ENCODE measurements at places on chromosomes 2 and 18.

DNA sequence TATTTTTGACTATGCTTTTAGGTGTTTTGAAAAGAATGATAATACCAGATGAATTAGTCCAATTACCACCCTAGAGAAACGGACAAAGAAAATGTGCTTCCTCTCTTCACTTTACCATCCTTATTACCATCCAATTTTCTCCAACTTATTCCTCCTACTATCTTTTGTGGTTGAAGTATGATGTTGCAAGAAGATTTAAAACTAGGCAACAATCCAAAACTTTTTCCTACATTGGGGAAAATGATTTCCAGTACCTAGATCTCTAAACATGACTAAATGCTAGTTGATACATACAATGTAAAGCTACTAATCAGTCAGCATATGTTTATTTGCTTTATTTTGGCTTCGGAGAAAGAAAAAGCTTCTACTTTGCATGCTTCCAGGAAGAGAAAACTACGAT lies 355.0 kb upstream of the LYPD1 start:
- no peak for DNase-seq

DNA sequence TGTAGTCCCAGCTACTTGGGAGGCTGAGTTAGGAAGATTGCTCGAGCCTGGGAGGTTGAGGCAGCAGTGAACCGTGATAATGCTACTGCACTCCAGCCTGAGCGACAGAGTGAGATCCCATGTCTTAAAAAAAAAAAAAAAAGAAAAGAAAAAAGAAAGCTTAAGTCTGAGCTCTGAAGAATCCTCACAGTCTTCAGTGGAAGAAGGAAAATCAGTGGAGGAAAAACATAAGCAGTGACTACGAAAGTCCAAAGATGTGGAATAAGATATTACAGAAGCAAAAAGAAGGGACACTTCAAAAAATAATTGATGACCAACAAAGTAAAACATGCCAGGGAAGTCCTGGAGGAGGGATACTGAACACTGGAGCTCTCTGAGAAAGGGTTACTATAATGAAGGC lies 2.8 kb upstream of the PCGF1 start:
- DNase-seq = no peak

- no peak for DNase-seq
Observed at GRCh38 chr2:45652090-45653031, 886 bp downstream of the PRKCE start.

DNA sequence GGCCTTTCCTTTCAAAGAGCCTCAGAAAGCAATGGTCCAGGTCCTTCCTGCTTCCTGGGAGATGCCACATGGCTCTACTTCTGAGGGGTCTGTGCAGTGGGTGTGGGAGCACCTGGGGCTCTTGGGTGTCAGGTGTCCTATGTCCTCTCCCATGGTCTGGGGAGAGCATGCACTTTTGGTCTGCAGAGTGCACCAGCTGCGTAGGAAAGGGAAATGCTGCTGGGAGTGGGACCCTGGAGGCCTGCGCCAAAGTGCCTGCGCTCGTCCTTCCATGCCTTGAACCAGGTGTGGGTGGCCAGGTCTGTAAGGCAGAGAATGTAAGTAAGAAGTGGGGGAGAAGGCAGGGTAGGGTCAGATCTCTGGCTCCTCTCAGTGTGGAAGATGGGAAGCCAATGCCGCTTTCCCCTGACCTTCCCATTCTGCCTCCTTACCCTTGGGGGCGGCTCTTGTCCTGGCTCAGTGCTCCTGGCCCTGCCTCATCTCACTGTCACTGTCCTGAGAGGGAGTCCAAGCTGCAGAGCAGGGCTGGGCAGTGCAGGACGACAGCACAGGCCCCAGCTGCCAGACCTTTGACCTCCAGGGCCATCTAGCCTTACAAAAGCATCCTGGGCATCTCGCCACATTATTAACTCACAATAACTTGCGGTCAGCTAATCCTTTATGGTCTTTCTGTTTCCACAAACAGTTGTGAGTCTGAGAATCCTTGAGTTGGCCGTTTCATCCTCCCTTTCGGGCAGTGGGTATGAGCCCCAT lies 6.6 kb upstream of the PROM2 start:
- DNase-seq = no peak

- DNase-seq = no peak
Observed at GRCh38 chr2:117717072-117717471, 97.4 kb upstream of the DDX18 start.

- DNase-seq = no peak
Observed at GRCh38 chr2:218401890-218402289, 2.2 kb downstream of the CTDSP1 start.

DNA sequence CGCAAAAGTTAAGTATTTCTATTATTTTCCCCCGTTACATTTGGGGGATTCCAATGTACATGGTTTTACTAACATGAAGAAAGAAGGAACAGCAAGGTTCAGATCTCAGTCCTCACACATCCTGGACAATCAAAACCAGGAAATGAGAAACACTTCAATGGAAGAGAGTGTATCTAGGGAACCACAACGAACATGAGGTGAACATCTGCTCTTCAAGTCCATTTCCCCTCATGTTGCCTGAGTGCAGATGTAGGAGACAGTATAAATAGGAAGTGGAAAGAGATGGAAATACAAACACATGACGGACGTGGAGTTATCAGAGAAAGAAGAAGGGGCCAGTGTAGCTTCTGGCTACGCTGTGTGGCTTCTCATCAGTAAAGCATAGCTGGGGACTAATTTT lies 52.6 kb downstream of the CHN1 start:
- no peak for DNase-seq

DNA sequence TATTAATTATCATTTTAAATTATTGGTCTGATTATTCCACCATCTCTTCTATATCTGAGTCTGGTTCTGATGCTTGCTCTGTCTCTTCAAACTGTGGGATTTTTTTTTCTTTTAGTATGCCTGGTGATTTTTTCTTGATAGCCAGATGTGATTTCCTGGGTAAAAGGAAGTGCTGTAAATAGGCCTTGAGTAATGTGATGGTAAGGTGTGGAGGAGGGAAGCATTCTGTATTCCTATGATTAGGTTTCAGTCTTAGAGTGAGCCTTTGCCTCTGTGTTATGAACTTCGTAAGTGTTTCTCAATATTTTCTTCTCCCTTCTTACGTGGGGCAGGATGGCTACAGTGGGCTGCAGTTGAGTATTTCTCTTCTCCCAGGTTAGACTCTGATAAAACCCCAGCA lies 103.0 kb downstream of the EHBP1 start:
- no peak for DNase-seq

DNA sequence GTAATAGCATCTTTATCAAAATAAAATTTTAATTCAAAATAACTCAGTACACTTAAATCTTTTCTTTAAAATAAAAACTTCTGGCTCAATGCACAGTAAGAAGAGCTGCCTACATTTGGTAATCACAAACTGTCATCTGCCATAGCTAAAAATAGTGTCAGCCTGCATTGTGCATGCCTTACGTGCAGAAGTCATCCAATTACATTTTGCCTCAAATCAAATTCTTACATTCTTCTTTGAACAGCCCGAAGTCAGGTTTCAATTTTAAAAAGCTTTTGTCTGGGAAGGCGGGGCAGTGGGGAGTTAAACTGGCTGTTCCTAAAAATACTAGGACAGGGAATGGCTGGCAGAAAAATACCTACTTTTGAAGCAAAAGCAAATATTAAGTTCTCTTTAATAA lies 51.1 kb downstream of the RTN4 start:
- no peak for DNase-seq

DNA sequence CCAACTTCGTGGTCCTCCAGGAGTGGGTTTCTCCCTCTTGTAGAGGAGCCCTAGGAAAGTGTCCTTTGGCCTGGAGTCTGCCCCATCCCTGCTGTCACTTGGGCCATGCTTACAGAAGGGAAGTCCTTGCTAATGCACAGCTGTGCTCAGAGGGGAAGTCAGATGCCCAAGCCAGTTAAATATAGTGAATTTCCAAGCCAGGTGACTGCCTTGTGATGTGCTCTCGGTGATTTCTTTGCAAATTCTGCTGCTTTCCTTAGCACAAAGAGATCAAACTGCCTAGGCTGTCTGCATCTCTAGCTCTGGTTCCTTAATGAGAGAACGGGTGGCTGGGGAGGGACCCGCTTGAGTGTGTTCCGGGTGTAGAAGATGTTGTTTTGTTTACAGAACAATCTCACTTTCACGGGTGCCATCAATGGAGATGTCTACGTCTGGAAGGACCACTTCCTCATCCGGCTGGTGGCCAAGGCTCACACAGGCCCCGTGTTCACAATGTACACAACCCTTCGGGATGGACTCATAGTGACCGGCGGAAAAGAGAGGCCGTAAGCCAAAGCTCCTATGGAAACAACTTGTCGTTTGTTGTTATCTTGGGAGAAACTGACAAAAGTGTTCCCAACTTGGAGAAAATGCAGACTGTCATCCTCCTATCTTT lies 91.4 kb downstream of the RTN4 start:
- DNase-seq = no peak

DNA sequence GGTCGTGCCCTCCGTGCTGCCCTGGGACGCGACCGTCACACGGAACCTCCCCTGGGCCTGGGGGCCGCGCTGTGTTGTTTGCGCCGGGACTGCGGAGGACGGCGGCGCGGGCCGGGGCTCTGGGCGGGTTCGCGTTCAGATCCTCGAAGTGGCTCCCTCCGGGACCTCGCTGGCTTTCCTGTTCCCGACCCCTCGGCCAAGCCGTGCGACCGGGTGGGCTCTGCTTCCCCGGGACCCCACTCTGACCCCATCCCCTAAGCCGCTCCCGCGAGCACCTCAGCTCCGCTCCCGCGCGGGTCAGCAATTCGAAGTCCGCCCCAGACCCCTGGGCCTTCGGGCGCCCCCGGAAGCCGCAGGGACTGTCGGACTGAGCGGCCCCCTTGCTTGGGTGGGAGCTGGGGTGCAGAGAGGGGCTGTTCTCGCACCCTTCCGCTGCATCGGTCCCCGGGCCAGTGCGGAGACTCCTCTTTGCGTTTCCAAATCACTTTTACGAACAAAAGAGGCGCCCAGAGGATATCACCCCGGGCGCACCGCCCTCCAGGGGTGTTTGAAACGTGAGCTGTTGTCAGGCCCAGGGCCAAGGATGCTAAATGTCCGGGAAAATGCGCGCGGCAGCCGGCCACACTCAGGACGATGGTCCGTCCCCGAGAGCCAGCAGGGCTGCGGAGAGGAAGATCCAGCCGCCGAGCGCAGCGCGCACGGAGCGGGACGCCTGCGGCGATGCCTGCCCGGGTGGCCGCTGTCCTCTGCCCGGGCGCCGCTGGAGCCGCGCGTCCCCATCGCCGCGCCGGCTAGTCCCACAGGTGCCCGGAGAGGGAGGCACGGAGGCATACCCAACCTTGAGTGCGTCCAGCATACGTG lies 73.5 kb downstream of the ZCCHC2 start:
- DNase-seq = no peak

GRCh38 chr2:177972782-177973181 lies 99.8 kb downstream of the PDE11A start:
- no peak for DNase-seq

DNA sequence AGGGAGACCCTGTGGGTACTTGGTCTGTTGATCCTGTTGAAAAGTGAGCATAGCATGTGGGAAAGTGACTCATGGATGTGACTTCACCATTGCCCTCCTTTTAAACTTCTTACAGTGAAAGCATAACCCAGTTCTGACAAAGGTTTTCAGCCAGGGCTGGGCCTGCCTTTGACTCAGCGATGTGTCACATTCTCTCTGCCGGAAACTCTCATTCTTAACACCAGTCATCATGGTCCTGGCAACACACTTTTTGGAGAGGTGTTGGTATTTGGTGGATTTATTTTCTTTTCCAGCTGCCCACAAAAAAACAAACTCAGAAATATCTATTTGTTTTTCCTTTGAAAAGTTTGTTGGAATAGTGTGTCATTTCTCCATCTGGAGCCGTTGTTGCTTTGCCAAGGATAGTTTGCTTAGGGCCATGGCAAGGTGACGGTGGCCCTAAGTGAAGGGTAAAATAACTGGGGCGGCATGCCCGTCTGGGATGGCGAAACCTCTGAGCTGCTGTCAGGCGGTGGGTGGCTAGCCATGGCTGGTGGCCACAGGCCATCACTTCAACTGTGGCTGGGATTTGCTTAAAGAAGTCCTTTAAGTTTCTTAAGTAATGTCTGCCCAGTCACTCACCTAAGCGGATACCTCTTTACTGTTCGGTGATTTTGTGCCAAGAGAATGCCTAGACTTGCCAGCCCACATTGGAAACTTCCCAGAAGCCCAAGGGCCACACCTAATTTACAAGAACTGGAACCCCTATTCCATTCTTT lies 123.3 kb downstream of the LTBP1 start:
- DNase-seq = no peak

DNA sequence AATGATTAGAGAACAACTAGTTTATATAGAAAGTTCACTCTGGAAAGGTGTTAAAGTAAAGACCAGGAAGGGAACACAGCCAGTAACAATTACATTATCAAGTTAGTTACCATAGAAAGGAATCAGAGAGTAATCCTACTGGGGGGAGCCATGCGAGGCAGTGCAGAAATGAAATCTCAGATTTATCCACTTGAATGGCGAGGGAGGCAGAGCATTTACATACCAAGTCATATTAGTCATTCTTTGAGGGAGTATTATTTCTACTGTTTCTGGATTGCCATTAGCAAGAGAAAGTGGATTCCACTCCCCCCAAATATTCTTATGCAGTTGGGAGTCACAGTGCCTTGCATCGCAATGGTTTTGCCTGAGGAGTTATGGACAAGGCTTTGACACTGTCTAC lies 472.7 kb upstream of the TRIB2 start:
- no peak for DNase-seq

- DNase-seq = no peak
Observed at GRCh38 chr2:165701147-165701546, 92.9 kb downstream of the GALNT3 start.

- DNase-seq = no peak
Observed at GRCh38 chr2:234426616-234427015, 70.3 kb downstream of the ARL4C start.

- no peak for DNase-seq
Observed at GRCh38 chr18:23609390-23610023, 23.2 kb upstream of the NPC1 start.

GRCh38 chr2:137193401-137193800 lies 428.1 kb downstream of the THSD7B start:
- no peak for DNase-seq

- no peak for DNase-seq
Observed at GRCh38 chr18:61948281-61948741, 55.5 kb upstream of the RNF152 start.

- peak; percentile 22 for DNase-seq
Observed at GRCh38 chr2:131105950-131106801, 1.0 kb downstream of the PLEKHB2 start.

DNA sequence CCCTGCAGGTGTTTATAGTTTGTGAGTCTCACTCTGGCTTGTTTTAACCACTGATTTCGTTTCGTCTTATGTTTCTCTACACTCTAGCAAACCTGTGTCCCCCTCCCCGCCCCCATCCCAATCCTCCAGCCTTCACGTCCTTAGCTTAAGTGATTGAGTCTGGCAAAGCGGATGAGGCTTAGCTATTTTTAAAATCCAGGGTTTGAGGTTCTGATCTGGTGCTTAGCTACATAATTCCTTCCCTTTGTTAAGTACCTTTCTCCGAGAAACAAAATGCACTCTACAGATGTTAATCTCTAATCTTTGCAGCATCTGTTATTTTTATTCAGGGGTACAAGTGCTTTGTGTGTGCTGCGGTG lies 7.8 kb downstream of the AGAP1 start:
- DNase-seq = no peak

- no peak for DNase-seq
Observed at GRCh38 chr2:75379476-75380210, 180.3 kb upstream of the TACR1 start.
